COLO829 (cell line): ENCODE measurements at places on chromosomes 11 and 22.

DNA sequence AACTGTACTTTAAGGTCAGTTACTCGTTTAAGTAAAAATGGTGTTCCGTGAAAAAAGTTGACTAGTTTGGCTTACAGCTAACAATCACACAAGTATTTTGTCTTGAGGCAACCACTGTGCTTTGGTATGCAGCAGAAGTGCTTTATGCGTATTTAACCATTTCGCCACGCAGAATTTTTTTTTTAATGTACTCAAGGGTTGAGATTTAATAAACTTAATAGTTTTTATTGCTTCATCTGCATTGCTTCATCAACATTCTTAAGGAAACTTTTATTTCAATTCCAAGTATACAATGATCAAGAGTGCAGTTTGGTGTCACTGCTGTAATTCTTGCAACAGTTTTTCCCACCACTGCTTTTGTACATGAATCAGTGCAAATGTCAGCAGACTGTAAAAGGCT, 66.4 kb downstream of the ZNRF3 start:
- DNase-seq, result no peak

- DNase-seq, result no peak
Observed at GRCh38 chr11:42249956-42250355, 790.5 kb upstream of the LRRC4C start.

GRCh38 chr11:64070314-64070681, 34.6 kb downstream of the FLRT1 start:
- DNase-seq, result no peak

DNA sequence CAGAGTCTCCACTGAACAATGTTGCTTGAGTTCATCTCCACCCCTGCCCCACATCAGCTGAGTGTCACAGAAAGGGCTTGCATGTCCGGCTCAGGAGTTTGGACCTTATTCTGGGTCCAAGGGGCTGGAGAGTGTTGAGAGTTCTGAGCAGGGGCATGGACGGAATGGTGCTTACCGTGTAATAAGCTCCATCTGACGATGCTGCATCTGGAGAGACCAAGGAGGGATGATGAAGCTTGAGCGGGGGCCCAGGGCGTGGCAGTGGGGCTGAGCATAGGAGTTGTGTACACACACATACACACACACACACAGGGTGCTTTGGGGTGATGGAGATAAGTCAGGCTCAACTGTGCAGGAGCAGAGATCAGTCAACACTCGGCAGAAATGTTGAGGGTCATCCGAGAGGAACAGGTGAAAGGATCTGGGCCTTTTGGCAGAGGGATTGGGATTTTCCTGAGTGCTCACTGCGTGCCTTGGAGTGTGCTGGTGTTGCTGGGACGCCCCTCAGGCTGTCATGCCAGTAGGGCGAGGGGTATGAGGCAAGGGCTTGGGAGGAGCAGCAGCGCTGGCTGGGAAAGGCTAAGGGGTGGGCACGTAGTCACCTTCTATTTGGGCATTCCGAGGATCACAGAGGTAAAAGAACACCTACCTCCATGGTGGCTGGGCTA, 2.3 kb downstream of the USP35 start:
- no peak for DNase-seq

DNA sequence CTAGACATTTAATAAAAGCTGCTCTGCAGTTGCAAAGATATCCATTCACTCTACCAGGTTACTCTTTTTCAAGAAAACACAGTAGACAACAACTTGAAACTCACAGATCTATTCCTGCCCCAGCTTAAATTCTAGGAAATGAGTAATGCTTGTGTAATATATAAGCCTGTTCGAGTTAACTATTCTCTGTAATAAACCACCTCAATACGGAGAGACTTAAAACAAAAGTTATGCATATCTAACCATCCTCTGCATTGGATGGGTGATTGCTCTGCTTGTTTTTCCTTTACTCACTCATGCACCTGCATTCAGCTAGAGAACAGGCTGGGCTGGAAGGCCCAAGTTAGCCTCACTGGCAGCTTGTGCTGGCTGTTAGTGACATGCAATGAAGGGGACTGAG, 13.3 kb downstream of the LRRC4C start:
- no peak for DNase-seq

DNA sequence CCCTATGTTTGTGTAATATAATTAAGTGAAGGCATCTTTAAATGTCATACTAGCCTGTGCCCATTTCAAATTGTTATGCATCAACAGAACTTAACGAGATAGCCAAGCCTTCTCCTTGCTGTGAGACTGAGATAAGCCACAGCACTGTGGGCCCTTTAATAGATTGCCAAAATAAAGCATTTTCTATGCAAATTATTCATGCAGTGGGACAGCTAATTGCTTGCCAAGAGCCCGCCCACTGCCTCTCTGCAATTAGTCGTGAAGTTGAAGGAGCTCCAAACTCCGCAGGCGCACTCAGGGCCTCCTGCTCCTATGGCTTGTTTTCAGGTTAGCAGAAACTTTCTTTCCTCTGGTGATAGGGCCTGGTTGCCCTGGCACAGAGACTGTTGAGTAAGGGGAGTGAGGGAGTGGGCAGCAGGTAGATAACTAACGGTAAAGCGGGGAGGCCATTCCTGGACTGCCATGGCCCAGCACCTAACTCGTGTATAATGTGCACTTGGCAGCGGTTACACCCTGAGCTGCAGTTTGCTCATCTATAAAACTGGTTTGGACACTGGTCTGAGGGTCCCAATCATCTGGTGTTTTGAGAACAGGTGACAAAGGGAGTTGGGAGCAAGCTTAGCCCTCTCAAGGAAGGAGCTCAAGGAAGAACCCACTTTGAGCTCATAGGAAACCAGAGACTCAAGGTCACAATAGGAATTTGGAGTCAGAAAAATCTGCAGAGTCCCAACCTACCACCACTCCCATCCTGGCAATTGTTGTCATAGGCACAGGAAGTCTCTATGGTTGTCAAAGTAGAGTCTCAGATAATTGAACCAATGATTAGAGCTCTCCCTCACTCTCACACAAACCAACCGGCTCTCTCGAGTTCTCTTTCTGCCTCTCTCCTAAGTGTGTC, 33.9 kb upstream of the RIC3 start:
- no peak for DNase-seq

GRCh38 chr11:123480290-123480815, 50.3 kb downstream of the GRAMD1B start:
- DNase-seq, result no peak

GRCh38 chr22:37282385-37282677, at the start of gene CYTH4:
TSS of gene CYTH4 (plus strand) at chr22:37282508. CDS start at chr22:37282570, 62 bp downstream.
- DNase-seq, result no peak

- DNase-seq, result no peak
Observed at GRCh38 chr11:68798221-68798813, 43.4 kb downstream of the CPT1A start.

DNA sequence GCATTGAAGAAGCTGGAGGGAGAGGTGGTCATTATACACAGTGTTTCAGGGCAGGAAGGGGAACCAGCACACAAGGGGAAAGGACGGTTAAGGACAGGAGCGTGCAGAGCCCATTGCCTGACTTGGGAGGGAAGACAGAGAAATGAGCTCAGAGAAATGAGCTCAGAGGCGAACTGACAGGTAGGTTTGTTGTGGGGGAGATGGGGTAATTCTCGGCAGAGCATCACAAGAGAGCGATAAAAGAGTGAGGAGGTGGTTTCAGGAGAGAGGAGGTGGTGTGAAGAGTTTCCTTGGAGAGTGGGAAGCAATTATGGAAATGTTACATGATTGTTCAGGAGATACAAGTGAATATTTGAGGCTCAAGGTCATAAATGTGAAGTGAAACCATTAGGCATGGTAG, 61.0 kb downstream of the MRGPRX1 start:
- no peak for DNase-seq

DNA sequence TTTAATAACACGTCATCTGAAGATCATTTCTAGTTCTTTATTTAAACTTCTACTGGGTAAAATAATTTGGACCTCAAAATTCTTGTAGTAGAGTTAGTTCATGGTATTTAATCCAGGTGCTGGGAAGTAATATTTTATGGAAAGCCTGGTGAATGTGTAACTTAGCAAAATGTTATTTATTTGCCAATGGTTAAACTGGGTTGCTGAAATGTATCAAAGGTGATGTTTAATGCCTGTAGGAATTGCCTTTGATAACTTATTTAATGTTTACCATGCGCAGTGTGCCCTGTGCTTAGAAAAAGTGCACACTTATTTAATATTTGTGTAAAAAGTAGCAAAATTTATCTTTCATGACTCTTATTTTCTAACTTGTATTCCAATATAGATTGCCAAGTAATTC, 11.2 kb downstream of the OR5M11 start:
- DNase-seq, result no peak

DNA sequence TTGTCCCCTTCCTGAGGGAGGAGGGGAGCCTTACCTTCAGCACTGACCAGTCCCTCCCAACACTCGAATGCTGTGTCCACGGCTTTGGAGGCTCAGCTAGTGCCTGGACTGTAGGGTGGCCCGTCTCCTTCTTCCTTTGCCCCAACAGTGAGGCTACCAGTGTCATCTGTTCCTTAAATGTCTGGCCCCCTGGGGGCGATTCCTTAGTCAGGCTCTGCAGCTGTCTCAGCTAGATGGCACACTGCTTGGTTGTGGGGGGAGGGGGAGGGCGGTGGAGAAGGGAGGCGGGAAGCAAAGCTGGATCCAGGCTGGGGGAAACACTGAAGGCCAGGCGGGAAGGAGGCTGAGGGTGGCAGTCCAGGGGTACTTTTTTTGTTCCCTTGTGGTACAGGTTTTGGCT, at the start of gene IGSF22:
Gene IGSF22 (minus strand): TSS at position 149 of the 400 bp plus-strand sequence. CDS start 1,952 bp downstream, outside the sequence.
- DNase-seq, result no peak

- no peak for DNase-seq
Observed at GRCh38 chr11:61697764-61698163, 17.6 kb downstream of the DAGLA start.

- no peak for DNase-seq
Observed at GRCh38 chr11:7501251-7501650, 12.5 kb upstream of the PPFIBP2 start.

GRCh38 chr22:39317775-39318506, 1.5 kb downstream of the RPL3 start:
- no peak for DNase-seq

- DNase-seq, result no peak
Observed at GRCh38 chr22:33817512-33818127, 102.7 kb downstream of the LARGE1 start.

- no peak for DNase-seq
Observed at GRCh38 chr11:11605181-11605580, 16.6 kb downstream of the GALNT18 start.

DNA sequence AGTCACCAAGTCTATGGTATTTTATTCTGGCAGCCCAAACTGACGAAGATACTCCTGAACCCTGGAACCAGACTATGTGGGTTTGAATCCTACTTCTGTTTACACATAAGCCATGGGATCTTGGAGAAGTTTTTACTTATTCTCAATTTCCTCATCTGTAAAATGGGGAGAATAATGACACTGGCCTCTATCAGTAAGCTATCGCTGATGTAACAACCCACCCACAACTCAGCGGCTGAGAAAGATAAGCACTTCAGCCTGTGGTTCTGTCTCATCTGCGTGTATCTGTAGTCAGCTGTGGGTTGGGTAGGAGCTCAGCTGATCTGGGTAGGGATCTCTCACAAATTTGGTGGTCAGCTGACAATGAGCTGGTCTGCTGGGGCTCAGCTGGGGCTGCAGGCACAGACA, 68.0 kb upstream of the ALX4 start:
- no peak for DNase-seq

GRCh38 chr22:36730176-36730858, 26.8 kb upstream of the CACNG2 start:
- DNase-seq, result no peak

- DNase-seq, result no peak
Observed at GRCh38 chr22:35575116-35575748, 34.6 kb downstream of the RASD2 start.

DNA sequence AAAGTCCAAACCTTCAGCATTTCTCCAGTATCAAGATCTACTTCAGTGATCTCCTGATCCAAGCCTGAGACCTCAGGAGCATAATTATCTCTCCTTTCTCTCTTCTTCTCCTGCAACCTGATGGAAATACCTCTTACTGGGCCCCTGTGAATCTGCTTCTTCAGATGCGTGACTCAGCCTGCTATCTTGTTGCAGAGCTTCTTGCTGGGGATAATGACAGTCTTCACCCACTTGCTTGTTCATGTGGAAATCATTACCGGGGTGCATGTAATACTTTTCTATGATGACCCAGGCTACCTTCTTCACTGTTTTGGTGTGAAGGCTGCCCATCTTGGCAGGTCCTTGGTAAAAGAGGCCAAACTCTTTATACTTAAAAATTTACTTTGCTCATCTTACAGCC, 140.0 kb upstream of the POU2AF2 start:
- no peak for DNase-seq

DNA sequence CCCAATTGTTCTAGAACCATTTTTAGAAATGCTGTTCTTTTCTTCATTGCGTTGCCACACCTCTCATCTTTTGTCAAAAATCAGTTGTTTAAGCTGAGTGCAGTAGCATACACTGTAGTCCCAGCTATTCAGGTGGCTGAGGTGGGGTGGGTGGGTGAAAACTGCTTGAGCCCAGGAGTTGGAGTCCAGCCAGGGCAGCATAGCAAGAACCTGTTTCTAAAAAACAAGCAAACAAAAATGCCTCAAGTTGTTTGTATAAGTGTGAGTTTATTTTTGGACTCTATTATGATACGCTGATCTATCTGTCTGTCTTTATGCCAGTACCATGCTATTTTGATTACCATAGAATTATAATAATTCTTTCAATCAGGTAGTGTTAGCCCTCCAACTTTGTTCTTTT, 62.5 kb upstream of the RRM1 start:
- DNase-seq, result no peak

GRCh38 chr22:35947794-35948425, 80.7 kb downstream of the RBFOX2 start:
- no peak for DNase-seq

DNA sequence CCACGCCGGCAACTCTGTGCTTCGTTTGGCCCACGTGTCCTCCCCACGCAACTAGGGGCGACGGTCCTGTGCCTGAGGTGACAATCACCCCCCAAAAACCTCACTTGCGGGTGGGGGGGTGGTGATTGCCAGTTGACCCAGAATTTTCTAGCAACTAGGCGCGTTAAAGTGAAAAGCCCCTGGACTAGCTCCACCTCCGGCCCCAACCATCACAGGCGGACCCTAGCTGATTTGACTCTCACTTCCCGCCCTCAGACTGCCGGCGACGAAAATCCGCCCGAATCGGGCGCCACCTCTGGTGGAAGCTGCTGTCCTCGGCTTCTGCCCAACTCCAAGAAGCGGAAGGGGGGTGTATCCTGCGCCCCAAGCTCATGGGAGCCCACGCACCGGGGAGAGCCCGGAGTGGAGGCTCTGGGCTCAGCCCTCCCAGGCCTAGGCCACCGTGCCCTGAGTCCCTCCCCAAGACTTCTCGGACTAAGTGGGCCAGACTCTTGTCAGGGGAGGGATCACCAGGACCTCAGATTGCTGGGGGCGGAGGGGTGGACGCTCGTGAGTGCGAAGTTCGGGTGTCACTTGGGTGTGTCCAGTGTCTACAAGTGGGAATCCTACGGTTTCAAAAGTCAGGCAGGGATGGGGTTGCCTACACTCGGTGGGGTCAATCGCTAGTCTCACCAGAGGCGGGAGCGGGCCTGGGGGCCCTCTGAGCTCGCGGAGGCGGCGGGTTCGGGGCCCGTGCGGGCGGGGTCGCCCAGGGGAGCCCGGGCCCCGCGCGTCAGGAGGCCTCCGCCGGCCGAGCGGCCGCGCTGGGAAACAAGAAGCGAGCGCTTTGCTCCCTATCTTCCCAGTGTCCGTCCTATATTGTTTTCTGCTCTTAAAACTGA, 12.3 kb downstream of the PAX6 start:
- DNase-seq, result no peak

- peak; percentile 87 for DNase-seq
Observed at GRCh38 chr11:11701070-11701469, 79.3 kb upstream of the GALNT18 start.

GRCh38 chr11:11977206-11977938, 31.1 kb downstream of the DKK3 start:
- peak; percentile 74 for DNase-seq

GRCh38 chr11:15118431-15118830, 3.7 kb downstream of the INSC start:
- no peak for DNase-seq

- no peak for DNase-seq
Observed at GRCh38 chr11:64661146-64661545, 61.9 kb downstream of the NRXN2 start.
